Pulmonary artery endothelial cell (primary cell): ENCODE measurements at places on chromosomes 2 and 18.

- DNase-seq = peak; percentile 20
Measured at GRCh38 chr2:189506514-189506976, 65.3 kb downstream of the WDR75 start.

GRCh38 chr2:176154576-176155252 is 2.4 kb upstream of the HOXD3 start:
- DNase-seq = no peak

DNA sequence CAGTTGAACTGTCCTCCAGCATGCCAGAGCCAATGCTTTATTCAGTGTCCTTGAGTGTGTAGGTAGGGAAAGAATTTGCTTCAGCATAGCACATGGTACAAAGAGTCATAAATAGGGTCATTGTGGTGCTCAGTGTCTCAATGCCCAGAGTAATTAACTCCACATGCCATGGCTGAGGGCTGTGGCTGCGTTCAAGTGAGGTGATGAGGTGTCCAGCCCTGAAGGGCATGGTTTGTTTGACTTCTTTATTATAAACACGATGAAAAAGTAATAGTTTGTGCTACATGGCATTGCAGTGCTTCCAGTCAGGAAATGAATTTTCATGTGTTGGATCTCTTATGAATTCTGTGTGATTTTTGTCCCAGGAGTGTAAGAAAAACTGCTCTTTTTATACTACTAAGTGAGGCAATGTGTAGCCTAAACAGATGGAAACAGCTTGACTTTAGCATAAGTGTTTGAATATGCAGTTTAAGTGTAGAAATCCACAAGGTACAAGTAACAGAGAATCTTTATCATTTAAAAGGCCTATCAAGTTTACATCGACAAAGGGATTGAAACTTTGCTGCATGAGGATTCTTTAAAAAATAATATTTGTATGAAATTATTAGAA is 507.9 kb upstream of the CDH2 start:
- no peak for DNase-seq

DNA sequence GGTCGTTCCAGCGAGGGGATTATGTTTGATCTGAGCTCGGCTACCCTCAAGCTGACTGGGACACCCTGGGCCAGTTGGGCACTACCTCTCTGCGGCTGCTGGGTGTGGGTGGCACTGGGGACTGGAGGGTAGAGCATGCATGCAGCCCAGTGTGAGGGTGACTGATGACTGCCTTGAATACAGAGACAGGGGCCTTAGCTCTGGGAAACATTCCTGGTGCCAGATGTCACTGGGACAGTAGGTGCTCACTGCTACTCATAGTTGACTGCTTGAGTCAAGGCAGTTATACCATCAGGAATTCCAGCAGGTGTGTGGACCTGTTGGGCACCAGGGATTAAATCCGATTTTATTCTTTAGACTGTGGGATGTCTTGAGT is 33.6 kb upstream of the ATP6V1B1 start:
- no peak for DNase-seq

DNA sequence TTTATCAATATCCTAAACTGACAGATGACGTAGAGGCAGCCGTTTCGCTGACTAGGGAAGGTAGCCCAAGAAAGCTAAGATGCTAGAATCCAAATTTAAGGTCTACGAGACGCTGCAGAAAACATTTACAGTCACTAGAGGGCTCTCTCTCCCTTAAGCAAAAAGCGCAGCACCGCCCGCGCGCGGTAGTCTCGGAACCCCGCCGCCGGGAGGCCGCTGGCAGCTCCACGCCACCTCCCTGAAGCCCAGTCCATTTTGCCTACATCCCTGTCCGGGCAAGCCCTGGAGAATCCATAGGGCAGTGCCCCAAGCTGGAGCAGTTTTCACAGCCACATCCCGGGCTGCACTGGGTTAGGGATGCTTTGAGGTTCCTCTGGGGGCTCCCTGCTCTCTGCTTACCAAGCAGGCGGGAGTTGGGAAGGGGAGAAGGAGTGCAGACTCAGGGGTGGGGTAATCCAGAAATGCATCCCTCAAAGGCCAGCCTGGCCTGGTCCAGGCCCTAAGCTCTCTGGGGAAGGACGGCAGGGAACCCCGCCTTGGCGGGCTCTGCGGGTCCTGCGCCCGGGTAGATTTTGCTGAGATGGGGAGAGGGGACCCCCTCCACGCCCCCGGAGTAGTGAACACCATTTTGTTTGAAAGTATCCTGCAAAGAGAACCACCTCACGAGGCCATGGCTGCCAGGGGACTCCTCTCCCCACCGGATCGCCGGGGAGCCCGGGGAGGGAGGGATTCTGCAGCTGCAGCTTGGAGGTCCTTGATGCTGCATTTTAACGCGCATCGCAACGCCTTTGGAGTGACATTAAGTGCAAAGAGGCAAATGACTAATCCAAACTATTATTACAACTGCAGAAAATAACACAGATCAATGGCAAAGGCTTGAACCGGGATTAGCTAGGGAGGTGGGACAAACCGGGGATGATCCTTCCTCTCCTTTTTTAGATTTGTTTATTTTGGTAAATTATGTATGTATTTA is 1.3 kb upstream of the DPYSL5 start:
- peak; percentile 33 for DNase-seq

- no peak for DNase-seq
Measured at GRCh38 chr2:236121546-236121945, 46.6 kb downstream of the GBX2 start.

GRCh38 chr2:101114268-101114783 is 36.9 kb downstream of the TBC1D8 start:
- DNase-seq = no peak

GRCh38 chr2:186699742-186700141 is 5.9 kb downstream of the FAM171B start:
- no peak for DNase-seq

GRCh38 chr2:142878031-142878678 is 691 bp downstream of the KYNU start:
- no peak for DNase-seq

DNA sequence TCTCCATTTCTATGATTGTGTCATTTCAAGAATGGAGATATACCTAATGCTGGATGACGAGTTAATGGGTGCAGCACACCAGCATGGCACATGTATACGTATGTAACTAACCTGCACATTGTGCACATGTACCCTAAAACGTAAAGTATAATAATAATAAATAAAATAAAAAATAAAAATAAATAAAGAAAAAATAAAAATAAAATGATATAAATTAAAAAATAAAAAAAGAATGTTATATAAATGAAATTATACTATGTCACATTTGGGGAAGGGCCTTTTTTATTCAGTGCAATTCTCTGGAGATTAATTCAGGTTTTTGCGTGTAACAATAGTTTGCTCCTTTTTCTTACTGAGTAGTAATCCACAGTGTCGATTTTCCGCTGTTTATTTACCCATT is 763.5 kb upstream of the POU3F3 start:
- DNase-seq = no peak
